ENCODE measurements at places on chromosomes 13 and 19.

GRCh38 chr19:45154064-45154827 is 6.5 kb downstream of the NKPD1 start:
- peaks cover 26% of the 10 kb centered on the region for H3K27me3 ChIP-seq
- H3K27ac ChIP-seq: no peak overlapping the region
- peak; percentile 42 for DNase-seq
- peaks cover 16% of the 10 kb centered on the region for H3K4me1 ChIP-seq

- no peaks in the 10 kb centered on the region for H3K27me3 ChIP-seq
- no peak overlapping the region for H3K4me3 ChIP-seq
- peaks cover 26% of the 10 kb centered on the region for H3K4me1 ChIP-seq
Measured at GRCh38 chr19:21087871-21088270, 5.9 kb downstream of the ZNF714 start.

DNA sequence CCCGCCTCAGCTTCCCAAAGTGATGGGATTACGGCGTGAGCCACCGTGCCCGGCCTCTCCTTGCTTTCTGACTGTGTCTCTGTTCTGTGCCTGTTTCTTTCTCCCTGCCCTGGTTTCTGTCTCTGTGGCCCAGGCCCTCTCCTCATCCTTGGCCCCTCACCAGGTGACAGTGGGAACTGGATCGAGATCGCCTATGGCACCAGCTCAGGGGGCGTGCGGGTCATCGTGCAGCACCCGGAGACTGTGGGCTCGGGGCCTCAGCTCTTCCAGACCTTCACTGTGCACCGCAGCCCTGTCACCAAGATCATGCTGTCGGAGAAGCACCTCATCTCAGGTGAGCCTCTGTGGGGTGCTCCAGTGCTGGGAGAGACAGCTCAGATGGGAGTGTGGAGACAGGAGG is 9.9 kb downstream of the SHKBP1 start:
- H3K36me3 ChIP-seq: peaks cover 29% of the 10 kb centered on the region
- H3K4me1 ChIP-seq: peaks cover 7% of the 10 kb centered on the region
- no peak for DNase-seq
- H3K4me3 ChIP-seq: no peak overlapping the region

DNA sequence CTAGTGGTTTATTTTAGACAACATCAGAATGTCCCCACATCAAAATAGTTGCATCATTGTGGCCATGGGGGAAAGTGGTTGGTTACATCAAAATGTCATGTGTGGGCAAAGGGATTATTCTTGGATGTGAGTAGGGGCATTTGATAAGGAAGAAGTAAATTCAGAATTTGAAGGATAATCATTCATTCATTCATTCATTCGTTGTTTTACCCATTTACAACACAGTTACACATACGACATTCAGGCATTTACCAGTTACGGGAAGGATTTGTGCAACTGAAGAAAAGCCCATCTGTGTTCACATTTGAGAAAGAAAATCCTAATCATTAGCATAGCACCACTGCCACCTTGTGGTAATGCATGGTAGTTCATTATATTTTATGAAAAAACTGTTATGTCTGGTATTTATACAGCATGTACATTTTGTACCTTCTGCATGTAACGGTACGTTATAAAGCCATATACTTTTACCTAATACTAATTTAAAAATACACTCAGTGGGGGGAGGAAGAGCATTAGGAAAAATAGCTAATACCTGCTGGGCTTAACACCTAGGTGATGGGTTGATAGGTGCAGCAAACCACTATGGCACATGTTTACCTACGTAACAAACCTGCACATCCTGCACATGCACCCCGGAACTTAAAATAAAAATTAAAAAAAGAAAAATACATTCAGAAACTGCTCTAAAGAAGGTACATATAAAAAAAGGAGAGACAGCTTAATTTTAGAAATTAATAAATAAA is 62.1 kb downstream of the DGKH start:
- DNase-seq: peak; percentile 47
- H3K36me3 ChIP-seq: no peaks in the 10 kb centered on the region
- H3K27ac ChIP-seq: peak overlapping the region; percentile 29
- H3K4me1 ChIP-seq: peaks cover 5% of the 10 kb centered on the region
- H3K27me3 ChIP-seq: no peaks in the 10 kb centered on the region
- no peak overlapping the region for H3K4me3 ChIP-seq

- H3K4me1 ChIP-seq: peaks cover 5% of the 10 kb centered on the region
- no peak overlapping the region for H3K4me3 ChIP-seq
- DNase-seq: no peak
- peaks cover 12% of the 10 kb centered on the region for H3K36me3 ChIP-seq
Measured at GRCh38 chr19:3148503-3148902, 12.7 kb downstream of the GNA15 start.

- peaks cover 22% of the 10 kb centered on the region for H3K36me3 ChIP-seq
- peaks cover 11% of the 10 kb centered on the region for H3K4me1 ChIP-seq
- DNase-seq: no peak
- H3K27me3 ChIP-seq: no peaks in the 10 kb centered on the region
- H3K27ac ChIP-seq: no peak overlapping the region
Measured at GRCh38 chr13:45994752-45995151, 57.8 kb downstream of the ZC3H13 start.

DNA sequence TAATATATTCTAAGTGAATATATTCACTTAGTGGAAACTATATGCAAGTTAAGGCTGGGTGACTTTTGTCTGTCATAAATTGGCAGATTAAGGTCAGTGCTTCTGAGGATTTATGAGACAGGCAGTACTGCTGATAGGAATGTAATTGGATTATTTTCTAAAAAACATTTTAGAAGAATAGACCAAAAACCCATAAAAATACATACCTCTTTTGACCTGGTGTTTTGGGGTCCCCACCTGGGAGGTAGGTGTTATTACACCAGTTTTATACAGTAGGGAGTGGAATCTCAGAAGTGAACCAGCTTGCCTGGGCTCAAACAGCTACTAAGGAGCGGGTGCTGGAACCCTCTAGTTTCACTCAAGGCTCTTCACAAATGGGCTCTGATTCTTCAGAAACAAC is 25.3 kb downstream of the COG3 start:
- H3K4me3 ChIP-seq: no peak overlapping the region
- no peak overlapping the region for H3K27ac ChIP-seq
- no peaks in the 10 kb centered on the region for H3K27me3 ChIP-seq
- H3K36me3 ChIP-seq: peaks cover 29% of the 10 kb centered on the region
- DNase-seq: peak; percentile 36
- H3K4me1 ChIP-seq: peaks cover 6% of the 10 kb centered on the region

GRCh38 chr19:6674868-6675305 is 4.9 kb upstream of the TNFSF14 start:
- peaks cover 13% of the 10 kb centered on the region for H3K36me3 ChIP-seq
- peak overlapping the region; percentile 57 for H3K4me3 ChIP-seq
- peak; percentile 97 for DNase-seq

DNA sequence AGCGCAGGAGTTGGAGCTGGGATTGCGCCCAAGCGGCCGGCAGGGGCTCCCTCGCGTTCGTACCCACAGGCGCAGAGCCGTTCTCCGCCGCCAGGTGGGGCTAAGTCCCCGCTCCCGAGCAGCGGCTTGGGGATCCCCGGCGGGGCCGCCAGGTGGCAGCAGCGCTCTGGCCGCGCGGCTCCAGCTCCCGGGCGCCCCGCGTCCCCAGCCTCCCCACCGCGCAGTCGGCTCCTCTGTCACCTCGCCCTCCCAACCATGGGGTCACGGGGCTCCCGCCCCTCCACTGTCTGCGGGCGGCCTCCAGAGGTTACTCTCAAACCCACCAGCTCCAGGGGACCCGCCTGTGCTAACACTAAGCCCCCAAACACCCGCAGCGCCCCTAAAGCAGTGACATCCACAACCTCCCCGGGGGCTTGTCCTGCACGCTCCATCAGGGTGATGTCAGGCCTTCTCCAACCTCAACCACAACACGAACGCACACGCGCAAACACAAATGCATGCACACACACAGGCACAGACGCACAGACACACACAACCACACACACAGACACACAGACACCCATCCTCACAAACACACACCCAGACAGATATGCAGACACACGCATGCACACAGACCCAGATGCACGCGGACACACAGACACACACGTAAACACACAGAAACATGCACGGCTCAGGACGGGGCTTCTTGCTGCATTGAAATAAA is 18.4 kb upstream of the KCTD15 start:
- no peak overlapping the region for H3K4me3 ChIP-seq
- no peak overlapping the region for H3K27ac ChIP-seq
- peak; percentile 92 for DNase-seq
- peaks cover 25% of the 10 kb centered on the region for H3K27me3 ChIP-seq

DNA sequence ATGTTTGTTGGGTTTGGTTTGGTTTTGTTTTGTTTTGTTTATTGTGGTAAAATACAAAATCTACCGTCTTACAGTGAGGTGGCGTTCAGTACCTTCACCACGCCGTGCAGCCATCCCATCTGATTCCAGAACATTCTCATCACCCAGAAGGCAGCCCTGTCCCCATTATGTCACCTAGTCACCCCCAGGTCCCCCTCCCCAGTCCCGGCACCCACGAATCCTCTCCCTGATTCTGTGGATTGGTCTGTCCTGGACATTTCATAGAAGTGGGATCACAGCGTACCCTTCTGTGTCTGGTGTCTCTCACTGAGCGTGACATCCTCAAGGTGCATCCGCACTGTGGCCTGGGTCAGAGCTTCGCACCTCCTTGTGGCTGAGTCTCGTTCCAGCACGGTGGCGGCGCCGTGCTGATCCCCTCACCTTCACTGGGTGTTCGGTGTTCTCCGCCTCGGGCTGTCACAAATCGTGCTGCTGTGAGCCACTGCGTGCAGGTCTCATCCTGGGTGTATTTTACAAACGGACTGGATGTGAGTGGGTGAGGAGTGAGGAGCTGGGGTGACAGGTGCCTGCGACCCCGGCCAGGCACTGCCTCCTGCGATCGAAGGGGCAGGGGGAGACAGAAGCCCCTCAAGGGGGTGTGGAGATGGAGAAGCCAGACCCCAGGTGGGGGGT is 580 bp upstream of the TEKTIP1 start:
- no peaks in the 10 kb centered on the region for H3K4me1 ChIP-seq
- H3K36me3 ChIP-seq: peaks cover 25% of the 10 kb centered on the region
- H3K27ac ChIP-seq: no peak overlapping the region
- no peak overlapping the region for H3K4me3 ChIP-seq

- H3K27me3 ChIP-seq: no peaks in the 10 kb centered on the region
- no peaks in the 10 kb centered on the region for H3K36me3 ChIP-seq
- peak overlapping the region; percentile 73 for H3K27ac ChIP-seq
- peaks cover 18% of the 10 kb centered on the region for H3K4me1 ChIP-seq
Measured at GRCh38 chr19:48837051-48837524, 797 bp upstream of the HSD17B14 start.

GRCh38 chr19:38247126-38247525 is 9.0 kb downstream of the PPP1R14A start:
- H3K27ac ChIP-seq: no peak overlapping the region
- no peak for DNase-seq
- no peaks in the 10 kb centered on the region for H3K36me3 ChIP-seq
- no peak overlapping the region for H3K4me3 ChIP-seq
- H3K27me3 ChIP-seq: peaks cover 2% of the 10 kb centered on the region

DNA sequence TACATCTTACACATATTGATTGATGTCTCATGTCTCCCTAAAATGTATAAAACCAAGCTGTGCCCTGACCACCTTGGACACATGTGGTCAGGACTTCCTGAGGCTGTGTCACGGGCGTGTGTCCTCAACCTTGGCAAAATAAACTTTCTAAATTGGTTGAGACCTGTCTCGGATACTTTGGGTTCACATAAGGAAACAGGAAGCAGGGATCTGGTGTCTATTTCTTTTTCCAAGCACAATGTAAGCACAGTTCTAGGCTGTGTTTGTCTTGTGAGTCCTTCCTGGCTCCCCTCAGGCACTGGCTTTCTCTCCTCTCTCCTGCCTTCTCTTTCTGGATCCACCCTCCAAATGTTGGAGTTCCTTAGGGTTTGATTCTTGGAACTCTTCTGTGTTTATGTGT is 27.6 kb upstream of the TPT1 start:
- DNase-seq: no peak
- no peak overlapping the region for H3K4me3 ChIP-seq
- H3K27ac ChIP-seq: peak overlapping the region; percentile 89
- peaks cover 51% of the 10 kb centered on the region for H3K4me1 ChIP-seq

GRCh38 chr19:44757735-44758505 is 9.4 kb downstream of the BCL3 start:
- H3K4me1 ChIP-seq: peaks cover 48% of the 10 kb centered on the region
- peaks cover 64% of the 10 kb centered on the region for H3K36me3 ChIP-seq
- no peak overlapping the region for H3K27ac ChIP-seq
- no peak overlapping the region for H3K4me3 ChIP-seq
- no peaks in the 10 kb centered on the region for H3K27me3 ChIP-seq

- H3K4me3 ChIP-seq: no peak overlapping the region
- DNase-seq: no peak
- H3K27me3 ChIP-seq: no peaks in the 10 kb centered on the region
- H3K27ac ChIP-seq: no peak overlapping the region
- H3K36me3 ChIP-seq: no peaks in the 10 kb centered on the region
Measured at GRCh38 chr13:70311191-70311590, 202.9 kb upstream of the KLHL1 start.

GRCh38 chr19:4068047-4068966 is 1.6 kb upstream of the ZBTB7A start:
- H3K4me1 ChIP-seq: peaks cover 24% of the 10 kb centered on the region
- DNase-seq: no peak
- H3K36me3 ChIP-seq: peaks cover 5% of the 10 kb centered on the region
- H3K27me3 ChIP-seq: no peaks in the 10 kb centered on the region
- peak overlapping the region; percentile 68 for H3K4me3 ChIP-seq

GRCh38 chr13:42395086-42395821 is 123.3 kb downstream of the AKAP11 start:
- peaks cover 83% of the 10 kb centered on the region for H3K4me1 ChIP-seq
- H3K36me3 ChIP-seq: peaks cover 50% of the 10 kb centered on the region
- peak overlapping the region; percentile 80 for H3K4me3 ChIP-seq
- H3K27me3 ChIP-seq: no peaks in the 10 kb centered on the region

DNA sequence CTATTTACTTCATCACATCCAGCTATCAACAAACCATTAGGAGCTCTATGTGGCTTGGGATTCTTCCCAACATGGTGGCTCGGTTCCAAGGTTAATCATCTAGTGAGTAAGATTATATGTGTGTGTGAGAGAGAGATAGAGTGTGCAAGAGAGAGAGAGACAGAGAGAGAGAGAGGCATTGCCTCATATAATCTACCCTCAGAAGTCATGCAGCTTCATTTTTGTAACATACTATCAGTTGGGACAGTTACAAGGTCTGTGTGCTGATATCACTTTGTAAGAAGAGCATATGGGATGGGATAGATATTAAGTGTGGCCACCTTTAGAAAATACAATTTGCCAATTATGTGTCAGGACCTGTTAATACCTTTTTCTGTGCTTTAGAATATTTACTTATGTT is 104.1 kb downstream of the NDFIP2 start:
- H3K27ac ChIP-seq: no peak overlapping the region
- peaks cover 6% of the 10 kb centered on the region for H3K27me3 ChIP-seq
- no peaks in the 10 kb centered on the region for H3K36me3 ChIP-seq

GRCh38 chr19:56314018-56314380 is 640 bp downstream of the ZSCAN5A start:
- H3K27me3 ChIP-seq: no peaks in the 10 kb centered on the region
- H3K4me3 ChIP-seq: peak overlapping the region; percentile 83
- DNase-seq: no peak
- peak overlapping the region; percentile 100 for H3K27ac ChIP-seq

GRCh38 chr13:29909081-29909730 is 58.8 kb upstream of the UBL3 start:
- peaks cover 18% of the 10 kb centered on the region for H3K4me1 ChIP-seq
- H3K36me3 ChIP-seq: no peaks in the 10 kb centered on the region
- H3K4me3 ChIP-seq: no peak overlapping the region
- H3K27ac ChIP-seq: no peak overlapping the region
- DNase-seq: no peak
- no peaks in the 10 kb centered on the region for H3K27me3 ChIP-seq

All from activated CD4-positive, alpha-beta T cell treated with anti-CD3 and anti-CD28 coated beads for 36 hours (primary cell).